ENCODE measurements at places on chromosomes 11 and 22.
A peak's percentile ranks its signal among the peaks of the same experiment; 100 is the strongest.

- DNase-seq = peak; percentile 83
Measured at GRCh38 chr11:34916843-34917770, 689 bp downstream of the PDHX start.

- DNase-seq = no peak
Measured at GRCh38 chr11:79244798-79245197, 196.0 kb downstream of the TENM4 start.

GRCh38 chr22:46588279-46589140 lies 31.7 kb upstream of the GRAMD4 start:
- no peak for DNase-seq

- DNase-seq = no peak
Measured at GRCh38 chr11:45457649-45458048, 171.5 kb upstream of the SYT13 start.

GRCh38 chr11:95241681-95242081 lies 10.7 kb upstream of the SESN3 start:
- no peak for DNase-seq

DNA sequence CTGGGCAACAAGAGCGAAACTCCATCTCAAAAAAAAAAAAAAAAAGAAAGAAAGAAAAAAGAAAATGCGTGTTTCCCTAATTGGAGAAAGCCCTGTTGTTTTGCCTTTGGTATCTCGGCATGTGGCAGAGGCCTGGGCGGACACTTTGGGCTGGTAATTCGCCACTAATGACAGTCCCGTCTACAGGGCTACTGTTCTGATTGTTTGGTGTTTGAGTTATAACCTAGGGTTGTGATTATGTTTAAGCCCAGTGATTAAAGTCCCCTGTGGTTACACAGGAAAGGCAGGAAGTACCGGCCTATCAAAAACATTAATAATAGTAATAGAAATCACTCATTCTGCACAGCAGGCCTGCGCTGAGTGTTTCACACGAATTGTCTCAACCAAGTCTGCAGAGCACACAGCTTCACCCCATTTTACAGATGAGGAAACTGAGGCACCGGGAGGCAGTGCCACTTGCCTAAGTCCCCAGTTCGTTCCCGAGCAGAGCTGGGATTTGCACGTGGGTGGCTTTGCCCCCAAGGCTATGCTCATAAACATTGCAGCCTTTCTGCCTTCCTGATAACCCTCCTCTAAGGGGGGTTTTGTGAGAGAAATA lies 39.1 kb upstream of the GRAMD4 start:
- DNase-seq = no peak

DNA sequence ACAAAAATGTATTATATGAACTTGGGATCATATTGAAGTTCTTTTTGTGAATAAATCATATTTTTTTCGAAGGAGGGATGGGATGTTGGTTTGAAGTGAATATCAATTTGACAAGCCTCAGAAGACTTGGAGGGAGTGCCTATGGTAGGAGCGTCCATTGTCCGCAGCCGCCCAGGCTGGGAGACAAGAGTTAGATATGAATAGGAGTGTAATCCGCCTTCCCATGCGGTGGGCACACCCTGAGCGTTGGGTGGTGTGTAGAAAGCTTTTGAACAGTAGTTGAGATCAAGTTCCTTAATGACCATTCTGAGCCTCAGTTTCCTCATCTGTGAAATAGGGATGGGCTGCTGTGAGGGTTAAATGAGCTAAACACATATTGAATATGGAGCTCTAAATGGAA lies 7.0 kb downstream of the CD82 start:
- DNase-seq = no peak

DNA sequence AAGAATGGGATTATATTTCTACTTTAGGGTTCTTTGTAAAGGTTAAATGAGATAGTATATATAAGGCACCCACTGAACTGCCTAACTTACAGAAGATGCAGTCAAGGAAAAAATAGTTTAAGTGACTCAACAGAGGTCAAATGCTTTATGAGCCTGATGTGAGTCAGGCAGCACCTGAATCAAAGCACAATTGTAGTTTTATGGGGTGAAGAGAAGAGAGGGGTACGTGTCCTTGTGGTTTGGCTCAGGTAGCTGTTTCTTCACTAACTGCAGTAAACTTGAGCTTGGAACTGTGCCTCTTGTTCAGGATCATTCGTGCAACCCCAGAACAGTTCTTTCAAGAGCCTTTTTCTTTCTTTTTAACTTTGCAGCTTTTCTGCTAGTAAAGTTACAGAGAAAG lies 125.2 kb upstream of the SPON1 start:
- peak; percentile 78 for DNase-seq

- DNase-seq = peak; percentile 29
Measured at GRCh38 chr22:49833340-49834007, 5.8 kb upstream of the BRD1 start.

DNA sequence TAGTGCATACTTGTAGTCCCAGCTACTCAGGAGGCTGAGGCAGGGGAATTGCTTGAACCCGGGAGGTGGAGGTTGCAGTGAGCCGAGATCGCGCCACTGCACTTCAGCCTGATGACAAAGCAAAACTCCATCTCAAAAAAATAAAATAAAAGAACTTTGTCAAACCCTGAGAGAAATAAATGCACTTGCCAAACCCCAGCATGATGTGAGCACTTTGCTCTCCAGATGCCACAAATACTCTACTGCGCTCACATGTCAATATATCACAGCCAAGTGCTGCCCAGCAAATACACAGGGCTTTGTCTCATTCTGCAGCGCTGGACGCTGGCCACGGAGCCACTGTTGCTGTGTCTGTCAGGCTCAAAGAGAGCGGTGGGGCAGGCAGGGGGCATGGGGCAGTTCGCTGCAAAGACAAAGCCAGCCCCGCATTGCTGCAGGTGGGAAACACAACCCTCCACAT lies 45.1 kb downstream of the AHNAK start:
- no peak for DNase-seq

GRCh38 chr11:72238492-72239312 lies 5.3 kb downstream of the PHOX2A start:
- DNase-seq = no peak

GRCh38 chr11:126440792-126441514 lies 85.5 kb downstream of the ST3GAL4 start:
- DNase-seq = peak; percentile 67

DNA sequence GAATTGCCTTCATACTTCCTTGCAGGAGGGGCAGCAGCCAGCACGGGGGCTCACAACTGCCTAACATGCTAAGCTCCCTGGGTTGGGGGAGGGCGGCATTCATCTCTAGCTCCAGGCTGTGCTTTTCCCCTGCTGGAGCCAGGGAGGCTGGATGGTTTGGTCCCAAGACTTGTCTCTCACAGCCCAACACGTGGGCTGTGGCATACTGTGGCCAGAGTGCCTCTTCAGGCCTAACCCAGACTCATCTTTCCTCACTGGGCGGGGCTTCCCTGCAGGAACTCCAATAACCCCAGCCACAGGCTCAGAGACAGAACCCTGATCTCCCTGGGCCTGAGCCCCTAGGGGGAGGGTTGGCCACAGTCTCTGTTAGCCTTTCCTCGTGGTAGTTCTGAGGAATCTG lies 121.9 kb upstream of the PLET1 start:
- no peak for DNase-seq

DNA sequence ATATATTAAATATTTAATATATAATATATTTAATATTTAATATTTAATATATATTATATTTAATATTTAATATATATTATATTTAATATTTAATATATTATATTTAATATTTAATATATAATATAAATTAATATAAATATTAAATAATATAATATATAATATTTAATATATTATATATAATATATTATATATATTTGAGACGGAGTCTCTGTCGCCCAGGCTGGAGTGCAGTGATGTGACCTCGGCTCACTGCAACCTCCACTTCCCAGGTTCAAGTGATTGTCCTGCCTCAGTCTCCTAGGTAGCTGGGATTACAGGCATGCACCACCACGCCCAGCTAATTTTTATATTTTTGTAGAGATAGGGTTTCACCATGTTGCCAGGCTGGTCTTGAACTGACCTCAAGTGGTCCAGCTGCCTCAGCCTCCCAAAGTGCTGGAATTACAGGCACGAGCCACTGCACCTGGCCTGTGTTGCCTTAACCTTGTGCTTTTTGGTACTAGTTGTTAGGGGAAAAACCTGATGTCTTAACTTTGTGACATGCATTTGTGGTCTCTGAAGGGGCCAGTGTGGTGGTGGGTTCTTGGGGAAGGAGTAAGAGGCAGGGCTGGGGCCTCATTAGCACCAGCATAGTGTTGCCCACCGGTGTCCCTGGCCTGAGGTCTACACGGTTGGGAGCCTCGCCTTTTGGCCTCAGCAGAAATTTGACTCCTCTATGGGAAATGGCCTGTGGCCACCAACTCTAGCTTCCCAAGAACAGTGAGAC lies 16.6 kb downstream of the SEC14L3 start:
- no peak for DNase-seq

DNA sequence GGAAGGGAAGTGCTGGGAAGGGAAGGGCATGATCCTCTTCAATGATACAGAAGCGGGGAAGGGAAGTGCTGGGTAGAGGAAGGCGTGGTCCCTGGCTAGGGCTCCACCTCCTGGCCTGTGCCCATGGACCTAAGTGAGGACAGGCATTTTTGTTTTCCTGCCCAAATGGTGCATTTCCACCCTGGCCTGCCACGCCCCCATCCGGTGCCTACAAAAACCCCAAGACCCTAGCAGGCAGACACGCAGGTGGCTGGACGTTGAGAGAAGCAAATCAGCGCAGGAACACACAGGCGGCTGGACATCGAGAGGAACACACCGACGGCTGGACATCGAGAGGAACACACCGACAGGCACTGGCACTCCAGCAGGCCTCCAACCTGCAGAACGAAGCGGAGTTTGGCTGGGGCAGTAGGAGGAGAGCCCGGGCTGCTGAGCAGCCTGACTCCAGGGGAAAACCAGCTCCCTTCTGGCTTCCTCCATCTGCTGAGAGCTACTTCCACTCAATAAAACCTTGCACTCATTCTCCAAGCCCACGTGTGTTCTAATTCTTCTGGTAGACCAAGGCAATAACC lies 628.3 kb downstream of the BUD13 start:
- DNase-seq = no peak

GRCh38 chr11:129249923-129250322 lies 57.8 kb upstream of the ARHGAP32 start:
- no peak for DNase-seq

- peak; percentile 94 for DNase-seq
Measured at GRCh38 chr11:13462311-13462900, 616 bp downstream of the BTBD10 start.

GRCh38 chr22:29458551-29458950 lies 20.2 kb downstream of the RFPL1 start:
- DNase-seq = no peak

DNA sequence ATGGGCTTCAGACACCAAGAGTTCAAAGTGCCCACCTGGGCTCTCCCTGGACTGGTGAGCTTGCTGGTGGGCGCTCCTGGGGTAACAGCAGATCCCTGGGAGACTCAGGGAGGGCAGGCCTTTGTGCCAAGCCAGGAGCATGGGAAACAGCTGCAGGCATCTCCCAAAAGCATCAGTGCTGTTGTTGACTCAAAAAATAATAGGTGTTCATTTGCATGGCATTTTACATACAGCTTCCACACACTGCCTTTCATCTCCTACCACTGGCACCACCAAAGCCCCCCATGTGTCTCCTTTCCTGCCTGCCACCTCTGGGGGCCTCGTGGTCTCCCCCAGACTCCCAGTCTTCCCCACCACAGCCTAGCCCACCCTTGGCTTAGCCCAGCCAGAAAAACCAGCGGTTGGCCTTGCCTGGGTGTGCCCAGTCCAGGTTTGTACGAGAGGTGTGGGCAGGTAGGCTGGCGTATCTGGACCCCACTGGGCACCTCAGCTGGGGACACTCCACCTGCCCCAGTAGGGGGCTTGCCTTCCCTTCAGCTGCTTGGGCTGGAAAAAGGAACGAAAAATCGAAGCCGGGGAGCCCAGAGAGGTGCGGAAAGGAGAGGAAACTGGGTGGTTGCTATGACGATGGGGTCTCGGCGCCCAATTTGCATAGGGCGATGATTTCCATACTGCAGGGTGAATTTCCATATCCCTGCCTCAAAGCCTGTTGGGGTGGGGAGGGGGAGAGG lies 15.0 kb downstream of the POU2F3 start:
- no peak for DNase-seq

DNA sequence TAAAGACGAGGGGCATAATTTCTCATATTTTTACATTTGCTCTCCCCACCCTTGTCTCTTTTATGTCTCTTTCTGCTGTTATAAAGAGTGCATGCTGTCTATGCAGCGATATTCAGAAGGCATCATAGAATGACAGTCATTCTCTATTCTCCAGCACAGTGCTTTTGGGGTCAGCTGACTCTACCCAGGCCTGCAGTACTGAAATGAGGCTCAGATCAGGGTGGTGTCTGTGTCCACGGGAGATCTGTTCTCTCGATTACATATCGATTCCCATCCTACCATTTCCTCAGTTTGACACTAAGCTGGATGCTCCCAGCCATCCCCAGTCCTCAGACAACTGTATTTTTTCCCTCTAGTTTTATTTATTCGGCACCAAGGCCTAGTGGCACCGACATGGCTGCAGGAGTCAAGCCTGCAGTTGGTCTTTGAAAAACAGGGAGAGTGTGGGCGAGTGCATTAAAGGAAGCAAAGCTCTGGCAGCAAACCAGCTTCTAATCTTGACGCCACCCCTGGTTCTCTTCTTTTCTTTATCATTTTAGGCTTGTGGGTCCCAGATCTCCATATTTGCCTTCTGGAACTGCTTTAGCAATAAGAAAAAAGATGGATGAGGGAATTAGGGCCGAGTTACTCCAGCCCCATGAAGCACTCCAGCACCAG lies 71.6 kb upstream of the PICALM start:
- DNase-seq = no peak

- DNase-seq = no peak
Measured at GRCh38 chr11:30724274-30724673, 138.1 kb upstream of the MPPED2 start.

DNA sequence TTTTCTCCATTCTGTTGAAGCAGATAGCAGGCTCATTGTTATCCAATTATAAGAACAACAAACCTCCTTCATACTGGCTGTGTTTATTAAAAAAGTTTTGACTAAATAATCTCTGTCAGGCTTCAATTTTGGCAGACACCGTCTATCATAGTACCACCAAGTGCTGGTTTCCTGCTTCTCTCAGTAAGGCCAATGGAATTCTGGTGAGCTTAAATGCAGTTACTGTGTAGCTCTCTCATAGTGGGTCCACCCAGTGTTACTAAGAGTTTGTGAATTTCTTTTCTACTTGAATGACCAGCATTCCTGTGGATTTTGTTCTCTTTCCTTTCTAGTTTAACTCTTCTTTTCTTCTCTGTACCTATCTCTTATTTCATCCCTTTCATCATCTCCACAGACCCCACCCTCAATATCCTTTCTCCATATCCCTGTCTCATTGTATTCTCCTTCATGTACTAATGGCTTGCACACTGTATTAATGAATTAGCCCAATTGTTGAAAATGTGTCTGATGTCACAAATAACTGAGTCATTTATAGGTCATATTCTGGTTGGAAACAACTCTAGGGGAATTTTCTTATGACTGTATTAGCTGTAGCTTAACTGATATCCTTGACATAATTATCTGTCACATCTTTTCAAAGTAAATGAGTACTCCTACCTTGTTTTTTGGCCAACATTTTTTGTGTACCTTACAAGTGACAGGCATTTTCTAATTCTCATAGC lies 372.1 kb downstream of the FAT3 start:
- DNase-seq = no peak

DNA sequence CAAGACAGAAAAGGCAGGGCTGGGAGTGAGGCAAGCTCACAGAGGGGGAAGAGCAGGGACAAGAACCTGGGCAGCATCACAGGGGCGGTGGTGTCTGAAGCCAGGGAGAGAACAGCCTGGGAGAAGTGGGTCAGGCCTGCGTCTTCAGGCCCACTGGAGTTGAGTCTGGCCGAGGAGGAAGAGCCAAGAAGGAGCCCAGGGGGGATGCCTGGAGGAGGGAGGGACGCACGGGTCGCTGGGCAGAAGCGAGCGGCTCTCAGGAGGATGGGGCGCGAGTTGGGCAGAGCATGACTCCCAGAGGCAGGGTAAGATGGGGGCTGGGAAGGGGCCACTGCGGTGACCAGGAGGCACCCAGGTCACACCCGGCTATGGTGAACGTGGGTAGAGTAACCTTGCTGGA lies 18.5 kb downstream of the LRFN4 start:
- DNase-seq = no peak
